ENCODE measurements at places on chromosomes 7 and 10. TPM values are rescaled to one million over a fixed set of nuclear protein-coding genes. Genes with fewer than 3 reads are reported as not detected.

DNA sequence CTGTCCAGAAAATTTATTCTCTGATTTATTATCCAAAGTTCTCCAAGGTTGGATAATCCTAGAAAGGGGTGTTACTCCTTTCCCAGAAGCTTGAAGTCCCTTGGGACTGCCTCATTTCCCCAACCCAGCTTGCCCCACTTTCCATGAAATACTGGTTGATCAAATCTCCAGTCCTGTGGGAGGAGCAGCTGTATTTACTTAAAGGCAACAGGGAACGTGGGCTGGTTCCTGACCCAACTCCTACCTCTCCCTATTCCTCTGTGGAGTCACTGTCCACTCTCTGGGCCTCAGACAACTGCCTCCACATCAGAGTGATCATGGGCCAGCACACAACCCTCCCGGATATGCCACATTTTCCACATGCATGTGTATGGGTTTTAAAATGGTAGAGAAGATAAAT is 166.2 kb upstream of the PRR15 start:
- DNase-seq, result no peak

- no peak for DNase-seq
Observed at GRCh38 chr7:8386926-8387550, 46.4 kb upstream of the NXPH1 start.

GRCh38 chr7:75814407-75814947 is 871 bp upstream of the CCL24 start:
- DNase-seq, result no peak

- DNase-seq, result no peak
Observed at GRCh38 chr10:70376436-70377378, 5.7 kb downstream of the LRRC20 start.

DNA sequence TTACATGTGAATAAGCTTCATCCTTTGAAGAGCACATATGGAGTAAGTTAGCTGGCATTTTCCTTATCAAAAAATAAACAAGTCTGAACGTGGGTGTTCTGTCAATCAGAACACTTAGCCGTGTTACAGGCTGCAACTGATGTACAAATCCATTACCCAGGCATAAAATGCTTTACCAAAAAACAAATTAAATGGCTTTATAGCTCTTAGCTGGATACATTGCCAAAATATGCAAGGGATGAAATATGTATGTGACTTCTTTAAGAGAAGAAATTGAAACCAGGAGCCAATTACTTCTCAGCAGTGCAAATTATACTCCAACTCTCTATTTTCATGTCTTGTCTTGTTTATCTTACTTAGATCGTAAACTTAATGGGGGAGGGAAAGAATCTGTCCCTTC is 214.8 kb downstream of the DGKB start:
- DNase-seq, result no peak

- DNase-seq, result no peak
Observed at GRCh38 chr7:100544386-100544785, 5.4 kb downstream of the AGFG2 start.

GRCh38 chr7:121328508-121329190 is at the start of gene WNT16:
WNT16 (plus strand) TSS chr7:121329000; CDS start chr7:121329293, 293 bp downstream.
- DNase-seq, result no peak

- DNase-seq, result peak; percentile 100
Observed at GRCh38 chr7:105012503-105013220, 1.3 kb upstream of the KMT2E start.

DNA sequence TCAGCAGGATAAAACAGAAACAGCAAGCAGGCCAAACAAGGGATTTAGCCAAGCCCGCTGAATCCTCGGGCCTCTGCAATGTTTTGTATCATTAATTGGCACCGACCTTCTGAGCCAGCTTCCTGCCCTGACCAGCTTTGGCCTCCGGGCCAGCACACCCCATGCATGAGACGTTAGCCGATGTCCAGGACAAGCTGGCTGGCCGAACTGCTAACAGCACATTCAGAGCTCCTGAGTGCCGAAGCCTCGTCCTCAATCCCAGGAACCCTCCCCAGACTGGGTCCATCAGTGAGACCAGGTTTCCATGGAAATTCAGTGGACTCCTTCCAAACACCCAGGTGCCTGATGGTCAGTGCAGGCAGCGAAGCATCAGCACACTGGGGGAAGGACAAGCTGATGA is 134.3 kb upstream of the PFKP start:
- no peak for DNase-seq

GRCh38 chr7:132030883-132031282 is 474.5 kb upstream of the PODXL start:
- no peak for DNase-seq

DNA sequence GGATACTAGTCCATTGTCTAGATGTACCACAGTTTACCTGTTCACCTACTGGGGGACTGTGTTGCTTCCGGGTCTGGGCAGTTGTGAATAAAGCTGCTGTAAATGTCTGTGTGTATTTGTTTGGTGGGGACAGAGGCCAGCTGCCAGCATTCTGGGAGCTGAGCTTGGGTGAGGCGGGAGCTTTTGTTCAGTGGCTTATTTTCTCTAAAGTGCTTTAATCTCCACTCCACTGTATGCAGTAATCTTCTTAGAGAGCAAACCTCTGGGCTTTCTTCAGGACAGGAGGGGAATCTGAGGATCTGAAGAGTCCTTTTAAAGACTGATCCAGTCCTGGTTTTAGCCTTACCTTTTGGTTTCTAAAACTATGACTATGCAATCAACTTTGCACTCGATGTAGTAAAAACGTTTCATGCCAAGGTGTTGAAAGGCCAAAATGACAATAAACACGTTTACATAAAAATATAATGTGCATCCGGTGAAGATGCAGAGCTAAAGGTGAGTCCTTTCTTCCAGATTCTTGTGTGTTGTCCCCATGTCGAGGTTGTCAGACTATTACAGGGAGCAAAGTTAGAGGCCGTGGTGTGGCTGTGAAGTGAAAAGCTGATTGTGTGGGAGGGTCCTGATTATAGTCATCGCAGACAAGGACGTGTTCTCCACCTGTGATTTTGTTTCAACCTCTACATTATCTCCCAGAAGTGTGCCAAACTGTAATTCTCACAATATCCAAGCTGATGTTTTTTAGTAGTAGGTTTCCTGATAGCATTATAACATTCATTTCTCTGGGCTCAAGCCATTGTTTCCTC is 279.8 kb downstream of the CAMK1D start:
- DNase-seq, result no peak

Gene CCSER2
- total RNA-seq, result 74.4 TPM

Gene CALY
- total RNA-seq, result not detected

Gene ASAH2
- 1.5 TPM for total RNA-seq

Gene NPFFR1
- 1.1 TPM for total RNA-seq

Gene CPVL
- 31.9 TPM for total RNA-seq

Gene FGFBP3
- 0.81 TPM for total RNA-seq
